ENCODE measurements at places on chromosomes 3 and 15. TPM values are rescaled to one million over a fixed set of nuclear protein-coding genes. Genes with fewer than 3 reads are reported as not detected.

DNA sequence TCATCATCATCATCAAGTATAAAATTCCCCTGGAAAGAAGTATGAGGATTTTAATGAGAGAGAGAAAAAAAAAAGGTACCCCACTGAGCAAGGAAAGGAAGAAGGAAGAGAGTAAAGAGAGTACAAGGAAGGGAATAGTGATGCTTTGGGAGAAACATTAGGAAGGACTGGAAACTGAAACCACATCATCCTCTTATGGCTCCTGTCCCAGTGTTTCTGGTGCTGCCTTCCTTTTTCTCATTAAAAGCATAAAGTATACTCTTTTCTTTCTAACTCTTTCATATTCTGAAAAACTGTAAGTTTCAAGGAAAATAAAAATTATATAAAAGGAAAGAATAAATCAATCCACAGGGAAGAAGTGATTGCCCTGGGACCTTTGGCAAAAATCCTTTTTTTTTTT is 616.4 kb upstream of the CBLB start:
- peak; percentile 60 for DNase-seq

- peak; percentile 76 for DNase-seq
Observed at GRCh38 chr3:58824285-58824684, 157.7 kb upstream of the FAM3D start.

DNA sequence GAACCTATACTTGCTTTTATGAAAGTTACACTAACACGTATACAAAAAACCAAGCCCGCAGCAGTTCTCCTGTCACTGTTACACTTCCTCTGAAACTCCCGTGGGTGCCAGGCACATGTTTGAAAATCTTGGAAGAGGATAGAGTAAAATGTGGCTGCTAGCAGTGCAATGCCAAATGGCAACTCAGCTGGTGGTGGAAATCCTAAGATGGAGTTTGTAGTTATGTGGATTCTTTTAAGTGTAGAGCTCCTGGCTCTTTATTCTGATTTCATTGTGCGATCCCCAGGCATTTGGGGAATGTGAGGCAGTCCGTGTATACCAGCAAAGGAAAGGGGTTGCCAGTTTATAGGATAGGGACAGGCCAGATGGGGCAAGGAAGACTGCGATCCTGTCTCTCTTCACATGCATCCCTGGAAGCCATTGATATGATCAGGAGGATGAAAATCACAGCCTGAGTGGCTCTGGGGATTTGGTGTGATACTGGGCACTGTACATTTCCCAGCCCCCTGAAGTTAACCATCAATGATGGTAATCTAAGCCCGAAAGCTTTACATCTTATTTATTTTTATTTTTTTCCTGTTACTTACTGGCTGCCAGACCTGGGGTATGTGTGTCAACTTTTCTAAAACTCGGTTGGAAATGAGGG is 1.1 kb downstream of the STAC start:
- no peak for DNase-seq

GRCh38 chr3:13391308-13391707 is 28.8 kb downstream of the NUP210 start:
- DNase-seq, result no peak

DNA sequence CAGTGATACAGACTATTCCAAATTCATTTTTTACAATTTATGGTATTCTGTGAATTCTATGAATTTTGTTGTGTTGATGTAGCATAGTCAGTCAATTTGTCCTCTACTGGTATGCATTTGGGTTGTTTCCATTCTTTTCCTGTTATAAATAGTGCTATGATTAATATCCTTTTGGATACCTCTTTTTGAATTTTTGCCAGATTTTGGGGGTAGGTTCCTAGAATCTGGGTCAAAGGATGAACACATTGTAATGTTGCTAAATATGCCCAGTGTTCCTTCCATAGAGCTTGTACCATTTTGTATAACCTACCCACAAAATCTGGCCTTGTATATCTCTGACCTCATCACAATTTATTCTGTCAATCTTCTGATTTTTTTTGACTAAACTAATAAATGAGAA is 44.4 kb upstream of the C3orf38 start:
- DNase-seq, result no peak

DNA sequence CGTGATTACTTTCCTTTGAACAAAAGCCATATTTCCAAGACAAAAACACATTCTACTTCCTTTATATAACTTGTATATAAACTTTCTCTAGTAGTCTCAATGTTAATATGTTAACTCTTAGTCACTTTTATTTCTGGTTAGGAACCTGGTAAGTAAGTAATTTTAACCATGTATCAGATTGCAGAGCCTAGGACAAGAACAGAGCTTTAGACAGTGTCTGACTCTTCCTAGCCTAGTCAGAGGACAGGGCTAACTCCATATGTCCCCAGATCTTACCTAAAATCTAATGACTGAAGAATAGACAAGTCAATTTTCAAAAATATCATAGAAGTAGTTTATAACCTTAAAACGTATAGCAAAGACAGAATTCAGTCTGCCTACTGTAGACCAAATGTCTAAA is 8.3 kb downstream of the LEKR1 start:
- no peak for DNase-seq

GRCh38 chr3:42410370-42411131 is at the start of gene LYZL4:
Gene LYZL4 (minus strand): TSS chr3:42410610. CDS start chr3:42407251, 3,359 bp downstream.
- DNase-seq, result peak; percentile 56

GRCh38 chr15:83100097-83100646 is 7.3 kb upstream of the TM6SF1 start:
- DNase-seq, result peak; percentile 35

DNA sequence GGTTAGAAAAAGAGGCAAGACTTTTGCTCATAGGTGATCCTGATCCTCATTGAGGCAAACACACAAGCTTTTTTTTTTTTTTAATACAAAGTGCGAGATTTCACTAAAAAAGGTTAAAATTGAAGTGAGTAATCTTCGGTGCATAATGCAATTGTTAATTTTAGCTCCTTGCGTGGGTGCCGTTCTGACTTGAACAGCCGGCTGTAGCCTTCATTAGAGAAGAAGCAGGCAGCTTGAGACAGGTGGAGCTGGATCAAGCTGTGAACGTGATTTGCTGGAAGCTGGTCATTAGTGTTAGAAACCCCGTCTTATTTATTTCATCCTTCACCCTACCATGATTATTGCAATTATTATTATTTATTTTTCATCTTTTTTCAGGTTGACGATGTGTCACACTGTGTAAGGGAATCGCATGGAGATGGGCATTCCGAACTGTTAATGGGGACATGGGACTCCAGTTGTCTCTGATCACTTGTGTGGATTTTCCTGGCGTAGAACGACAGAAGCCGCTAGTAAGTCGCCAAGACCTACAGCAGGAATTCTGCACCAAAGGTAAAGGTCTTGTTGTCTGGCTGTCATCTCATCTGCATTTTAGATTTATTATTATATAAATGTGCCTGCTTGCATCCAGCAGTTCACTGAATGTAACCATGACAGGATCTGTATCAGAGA is 40.2 kb downstream of the ARPP21 start:
- DNase-seq, result no peak

GRCh38 chr15:93072011-93072410 is 17.0 kb downstream of the RGMA start:
- DNase-seq, result peak; percentile 52

GRCh38 chr3:153602801-153603200 is 440.8 kb downstream of the RAP2B start:
- no peak for DNase-seq

DNA sequence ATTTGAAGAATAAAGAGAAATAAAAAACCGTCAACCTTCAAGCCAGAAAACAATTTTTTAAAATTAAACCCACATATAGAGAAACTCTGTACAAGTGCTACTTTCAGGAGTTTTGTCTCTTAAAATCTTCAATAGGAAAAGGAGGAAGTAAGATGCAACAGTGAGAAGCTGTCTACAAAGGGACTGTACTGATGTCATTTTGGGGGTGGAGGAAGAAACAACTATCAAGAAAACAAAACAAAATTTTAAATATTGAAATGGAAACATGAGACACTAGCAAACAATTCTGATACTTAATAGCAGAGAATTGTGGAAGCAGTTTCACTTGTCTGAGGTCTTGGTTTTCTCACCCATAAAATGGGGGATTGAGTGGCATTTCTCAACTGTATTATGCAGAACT is 84.4 kb downstream of the SLMAP start:
- no peak for DNase-seq

DNA sequence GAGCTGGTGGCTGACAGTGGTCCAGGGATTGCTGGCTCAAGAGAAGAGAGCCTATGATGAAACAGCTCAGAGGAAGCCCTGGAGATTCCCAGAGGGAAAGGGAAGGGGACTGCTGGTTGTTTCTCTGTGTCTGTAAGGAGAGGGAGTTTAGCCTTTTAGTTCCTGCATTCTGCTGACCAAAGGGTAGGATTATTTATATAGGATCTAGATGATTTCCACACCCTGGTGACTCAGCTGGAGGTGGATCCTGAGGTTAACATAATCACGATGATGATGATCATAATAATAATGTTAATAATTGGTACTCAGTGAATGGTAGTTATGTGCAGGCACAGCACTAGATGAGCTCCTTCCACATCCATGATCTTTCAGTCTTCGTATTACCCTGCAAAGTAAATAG is 144.9 kb downstream of the EPHB1 start:
- no peak for DNase-seq

- DNase-seq, result no peak
Observed at GRCh38 chr15:54820098-54820497, 376.6 kb downstream of the RSL24D1 start.

GRCh38 chr3:196835086-196835485 is 32.6 kb upstream of the SENP5 start:
- DNase-seq, result no peak

DNA sequence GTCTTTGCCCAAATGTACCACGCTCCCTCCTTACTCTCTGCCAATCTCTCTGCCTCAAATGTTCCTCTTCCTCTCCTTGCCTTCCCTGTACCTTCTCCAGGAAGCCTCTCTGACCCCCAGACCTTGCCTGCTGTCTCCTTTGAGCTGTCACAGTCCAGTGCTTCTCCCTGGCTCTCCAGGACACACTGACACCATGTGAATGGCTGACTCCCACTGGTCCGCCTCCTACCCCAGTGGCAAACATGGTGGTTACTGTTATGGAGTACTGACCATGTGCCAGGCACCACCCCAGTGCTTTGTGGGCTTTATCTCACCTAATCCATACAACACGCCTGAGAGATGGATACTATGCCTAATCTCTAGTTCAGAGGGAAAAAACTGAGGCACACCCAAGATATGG is 141.9 kb downstream of the TPRA1 start:
- no peak for DNase-seq

DNA sequence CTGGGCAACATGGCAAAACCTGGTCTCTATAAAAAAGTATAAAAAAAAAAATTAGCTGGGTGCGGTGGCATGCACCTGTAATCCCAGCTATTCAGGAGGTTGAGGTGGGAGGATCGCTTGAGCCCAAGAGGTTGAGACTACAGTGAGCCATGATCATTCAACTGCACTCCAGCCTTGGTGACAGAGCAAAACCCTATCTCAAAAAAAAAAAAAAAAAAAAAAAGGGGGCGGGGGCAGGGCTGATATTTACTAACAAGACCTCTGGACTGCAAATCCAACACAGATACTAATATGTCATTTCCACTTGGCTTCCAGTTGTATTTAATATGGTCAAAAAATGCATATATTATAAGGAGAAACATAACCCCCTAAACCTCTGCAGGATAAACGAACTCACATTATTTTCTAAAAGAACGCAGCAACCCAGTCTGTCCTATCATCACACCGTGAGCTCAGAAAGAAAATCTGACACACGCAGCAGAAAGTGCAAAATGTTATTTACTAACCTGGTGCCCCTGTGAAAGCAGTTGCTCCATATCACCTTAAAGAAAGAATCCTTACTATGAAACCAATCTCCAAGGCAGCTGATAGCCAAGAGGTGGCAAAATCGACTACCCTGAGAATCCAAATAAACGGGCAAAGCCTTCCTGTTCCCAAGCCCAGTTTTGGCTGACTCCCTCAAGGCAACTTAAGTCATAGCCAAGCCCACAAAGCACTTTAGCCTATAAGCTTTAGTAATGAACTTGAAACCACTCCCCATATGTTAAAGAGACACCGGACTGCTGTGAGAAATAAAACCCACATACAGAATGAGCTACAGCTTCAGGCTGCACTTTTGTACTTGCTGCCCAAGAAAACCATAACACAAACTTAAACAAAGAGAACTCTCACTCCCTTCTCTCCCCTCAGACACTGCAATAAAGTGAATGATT is 39.3 kb downstream of the PLD1 start:
- DNase-seq, result peak; percentile 94

DNA sequence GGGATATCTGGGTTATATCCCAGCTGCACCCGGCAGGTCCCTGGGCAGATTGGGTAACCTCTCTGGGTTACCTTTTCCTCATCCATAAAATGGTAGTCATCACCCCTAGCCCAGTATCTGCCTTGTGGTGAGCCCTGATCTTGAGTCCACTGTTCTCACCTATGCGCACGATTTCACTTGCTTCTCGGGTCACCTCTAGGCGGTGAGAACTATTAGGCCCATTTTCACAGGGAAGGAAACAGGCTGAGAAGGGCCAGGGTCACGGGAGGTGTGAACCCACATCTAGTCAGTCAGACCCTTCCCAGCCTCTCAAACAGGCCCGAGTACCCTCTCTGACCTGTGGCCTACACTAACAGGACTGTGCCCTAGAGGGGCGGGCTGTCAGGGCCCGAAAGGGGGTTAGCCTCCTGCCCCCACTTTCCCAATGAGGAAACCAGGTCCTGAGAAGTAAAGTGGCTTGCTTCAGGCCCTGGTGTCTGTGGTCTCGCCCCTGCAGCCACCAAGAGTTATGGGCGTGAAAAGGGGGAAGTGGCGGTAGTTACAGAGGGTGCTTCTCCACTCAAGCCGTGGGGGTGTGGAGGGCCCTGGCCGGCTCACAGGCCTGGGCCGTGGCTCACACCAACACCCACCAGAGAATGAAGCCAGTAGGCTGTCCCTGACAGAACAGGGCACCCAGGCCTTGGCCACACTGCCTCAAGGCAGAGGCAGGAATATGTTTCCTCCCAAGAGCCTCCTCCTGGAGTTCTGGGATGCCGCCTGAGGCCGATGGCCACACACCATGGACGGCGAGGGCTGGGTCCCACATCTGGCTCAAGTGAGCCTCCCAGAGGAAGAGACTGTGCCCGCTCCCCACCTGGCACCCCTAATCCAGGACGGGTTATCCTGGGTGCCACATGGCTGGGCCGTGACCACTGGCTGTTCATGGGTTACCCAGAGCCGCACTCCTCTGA is 19.5 kb downstream of the PSTPIP1 start:
- DNase-seq, result no peak

- peak; percentile 60 for DNase-seq
Observed at GRCh38 chr3:129558772-129559564, 16.0 kb downstream of the H1-8 start.

CYP8B1 gene
- 2.6 TPM for total RNA-seq

SERPINI2 gene
- 3.1 TPM for total RNA-seq

GRIP2 gene
- total RNA-seq, result 7.7 TPM

C3orf85 gene
- 2.6 TPM for total RNA-seq

CMTM8 gene
- total RNA-seq, result not detected

PRR23E gene
- not detected for total RNA-seq

PTX3 gene
- total RNA-seq, result 33.0 TPM

FBXW12 gene
- total RNA-seq, result 6.0 TPM

KLHL40 gene
- not detected for total RNA-seq

CFAP91 gene
- total RNA-seq, result 14.2 TPM

PRR20G gene
- total RNA-seq, result 3.9 TPM

HTR3D gene
- total RNA-seq, result not detected

SLC7A14 gene
- 9.6 TPM for total RNA-seq

MOBP gene
- 1.9 TPM for total RNA-seq

PLSCR4 gene
- total RNA-seq, result 77.8 TPM

NEK10 gene
- total RNA-seq, result 4.6 TPM

LSMEM2 gene
- 4.8 TPM for total RNA-seq

All from umbilical cord (tissue), 2 donors.